ENCODE measurements at places on chromosomes 3 and 15.

GRCh38 chr15:92877416-92877815 lies 22.7 kb upstream of the CHD2 start:
- DNase-seq: no peak

DNA sequence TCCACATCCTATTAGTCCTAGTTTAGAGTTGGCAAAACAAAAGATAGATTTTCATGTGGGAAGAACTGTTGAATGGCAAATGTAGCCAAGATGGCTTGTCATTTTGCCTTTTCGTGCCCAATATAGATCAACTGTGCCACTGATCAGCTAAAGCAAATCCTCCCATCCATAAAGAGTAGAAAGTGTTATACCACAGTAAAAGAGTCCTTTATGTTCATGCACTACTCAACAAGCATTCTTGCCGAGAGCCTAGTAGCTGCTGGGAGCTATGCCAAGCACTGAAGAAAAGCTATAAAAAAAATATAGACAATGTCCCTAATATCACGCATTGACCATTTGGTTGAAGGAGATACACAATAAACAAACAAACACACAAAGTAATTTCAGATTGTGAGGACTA lies 225.2 kb downstream of the KCNMB2 start:
- DNase-seq: no peak

DNA sequence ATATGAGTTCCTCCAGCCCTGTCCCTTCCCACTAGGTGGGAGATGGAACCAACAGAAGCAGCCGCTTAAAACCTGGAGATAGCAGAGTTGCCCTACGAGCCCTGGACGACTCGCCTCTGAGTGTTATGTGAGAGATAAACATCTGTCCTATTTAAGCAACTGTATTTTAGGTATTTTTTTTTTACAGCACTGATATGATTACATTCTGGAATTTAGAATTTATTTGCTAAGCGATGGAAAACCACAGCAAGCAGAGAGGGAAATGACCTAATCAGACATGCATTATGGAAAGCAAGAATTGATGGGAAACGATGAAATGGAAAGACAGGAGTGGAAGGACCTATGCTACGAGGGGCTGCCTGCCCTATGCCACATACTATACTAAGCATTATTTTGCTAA lies 379.0 kb upstream of the IL12A start:
- DNase-seq: no peak

DNA sequence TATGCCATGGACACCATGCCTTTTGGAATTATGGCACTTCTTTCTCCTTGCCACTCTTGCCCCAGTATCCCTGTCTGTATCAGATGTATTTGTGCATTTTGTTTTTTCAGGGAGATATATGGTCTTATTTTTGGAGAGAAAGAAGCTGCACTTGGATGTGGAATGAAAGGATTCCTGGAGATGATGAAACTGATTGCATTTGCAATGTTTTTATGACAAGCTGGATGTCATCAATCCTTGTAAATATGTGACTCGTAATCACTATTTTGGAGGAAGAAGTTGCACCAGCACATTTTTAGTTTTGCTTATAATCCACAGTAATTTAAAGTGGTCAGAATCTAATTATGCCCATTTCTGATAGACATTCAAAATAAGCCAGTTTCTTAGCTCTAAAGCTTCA lies 165.0 kb downstream of the NR1D2 start:
- no peak for DNase-seq

DNA sequence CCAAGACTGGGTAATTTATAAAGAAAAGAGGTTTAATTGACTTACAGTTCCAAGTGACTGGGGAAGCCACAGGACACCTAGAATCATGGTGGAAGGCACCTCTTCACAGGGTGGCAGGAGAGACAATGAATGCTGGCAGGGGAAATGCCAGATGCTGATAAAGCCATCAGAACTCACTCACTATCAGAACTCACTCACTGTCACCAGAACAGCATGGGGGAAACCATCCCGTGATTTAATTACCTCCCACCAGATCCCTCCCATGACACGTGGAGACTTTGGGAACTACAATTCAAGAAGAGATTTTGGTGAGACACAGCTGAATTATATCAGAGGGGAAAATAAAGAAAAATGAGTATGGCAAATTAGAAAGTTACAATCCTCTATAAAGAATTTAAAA lies 310.9 kb downstream of the BCHE start:
- no peak for DNase-seq

DNA sequence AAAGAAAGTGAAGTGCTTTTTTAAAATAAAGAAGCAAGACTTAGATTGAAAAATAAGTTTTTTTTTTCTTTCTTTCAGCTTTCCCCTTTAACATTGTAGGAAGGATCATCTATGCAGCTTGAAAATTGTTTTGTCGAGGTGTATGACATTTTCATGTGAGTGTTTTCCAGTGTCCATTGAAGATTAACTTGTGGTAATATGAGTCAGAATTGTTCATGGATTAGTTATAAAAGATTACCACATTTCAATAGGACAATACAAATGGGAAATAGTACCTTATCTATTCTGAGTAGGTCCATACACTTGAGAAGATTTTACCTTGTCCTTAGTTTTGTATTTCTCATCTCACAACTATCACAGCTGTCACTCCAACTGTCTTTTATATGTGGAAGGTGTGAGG lies 1234.7 kb downstream of the NSUN3 start:
- no peak for DNase-seq

- DNase-seq: no peak
Measured at GRCh38 chr3:181278468-181279238, 289.1 kb upstream of the DNAJC19 start.

GRCh38 chr3:61358364-61358763 lies 107.1 kb upstream of the FHIT start:
- DNase-seq: no peak

GRCh38 chr3:34957677-34958076 lies 681.6 kb upstream of the ARPP21 start:
- DNase-seq: no peak

DNA sequence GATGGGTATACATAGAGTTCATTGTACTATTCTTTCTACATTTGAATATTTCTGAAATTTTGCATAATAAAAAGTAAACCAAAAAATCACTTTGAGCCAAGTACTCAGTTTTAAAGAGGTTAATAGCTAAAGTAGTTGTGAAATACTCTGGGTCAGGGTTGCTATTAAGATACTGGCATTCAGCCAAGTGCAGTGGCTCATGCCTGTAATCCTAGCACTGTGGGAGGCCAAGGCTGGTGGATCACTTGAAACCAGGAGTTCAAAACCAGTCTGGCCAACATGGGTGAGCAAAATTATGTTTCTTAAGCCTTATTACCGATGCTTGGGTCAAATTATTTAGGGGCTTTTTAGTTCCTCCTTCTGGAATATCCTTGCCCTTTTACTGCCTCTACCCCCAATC lies 122.0 kb upstream of the MELTF start:
- no peak for DNase-seq

DNA sequence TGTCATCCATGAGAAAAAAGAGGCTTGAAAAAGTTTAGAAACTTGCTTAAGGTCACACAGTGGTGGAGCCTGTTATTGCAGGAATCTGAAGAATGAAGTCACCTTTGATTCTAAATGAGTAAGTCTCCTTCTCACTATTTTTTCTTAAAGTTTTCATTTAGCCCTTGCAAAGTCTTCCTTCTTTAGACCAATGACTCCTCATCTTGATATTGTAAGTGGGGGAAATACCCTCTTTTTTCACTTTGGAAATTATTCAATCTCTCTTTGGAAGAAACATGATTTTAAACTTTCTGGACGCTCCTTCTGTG lies 787 bp upstream of the SLMAP start:
- no peak for DNase-seq

DNA sequence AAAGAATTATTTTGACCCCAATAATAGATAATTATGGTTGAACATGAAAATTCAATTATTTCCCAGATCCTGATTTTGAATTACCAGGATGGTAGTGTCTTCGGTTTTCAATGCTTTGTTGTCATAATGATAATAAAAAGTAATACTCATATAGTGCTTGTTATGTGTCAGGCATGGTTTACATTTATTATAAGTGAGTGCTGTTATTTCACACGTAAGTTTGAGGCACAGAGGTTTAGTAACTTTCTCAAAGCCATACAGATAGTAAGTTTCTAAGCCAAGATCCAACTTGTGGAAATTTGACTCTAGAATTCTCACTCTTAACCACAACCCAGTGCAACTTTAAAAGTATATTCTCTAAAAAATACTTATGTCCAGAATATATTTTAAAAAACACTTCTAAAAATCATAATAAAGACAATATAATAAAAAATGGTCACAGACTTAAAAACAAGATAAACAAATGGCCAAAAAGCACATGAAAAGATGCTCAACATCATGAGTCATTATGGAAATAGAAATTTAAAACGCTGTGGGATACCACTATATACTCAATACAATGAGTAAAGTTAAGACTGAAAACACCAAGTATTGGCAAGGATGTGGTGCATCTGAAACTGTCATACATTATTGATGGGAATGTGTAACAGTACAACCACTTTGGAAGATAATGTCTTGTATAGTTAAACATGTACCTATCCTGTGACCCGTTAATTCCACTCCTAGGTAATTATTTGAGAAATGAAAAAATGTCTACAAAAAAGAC lies 45.2 kb downstream of the SPRED1 start:
- no peak for DNase-seq

Data from stimulated activated CD4-positive, alpha-beta T cell treated with anti-CD3 and anti-CD28 coated beads, Interleukin-15, amount 100 ng/mL, for 1 hour (primary cell).